Cerebellar nuclear complex (tissue), 1 donor: ENCODE measurements at places on chromosomes 4 and X.

DNA sequence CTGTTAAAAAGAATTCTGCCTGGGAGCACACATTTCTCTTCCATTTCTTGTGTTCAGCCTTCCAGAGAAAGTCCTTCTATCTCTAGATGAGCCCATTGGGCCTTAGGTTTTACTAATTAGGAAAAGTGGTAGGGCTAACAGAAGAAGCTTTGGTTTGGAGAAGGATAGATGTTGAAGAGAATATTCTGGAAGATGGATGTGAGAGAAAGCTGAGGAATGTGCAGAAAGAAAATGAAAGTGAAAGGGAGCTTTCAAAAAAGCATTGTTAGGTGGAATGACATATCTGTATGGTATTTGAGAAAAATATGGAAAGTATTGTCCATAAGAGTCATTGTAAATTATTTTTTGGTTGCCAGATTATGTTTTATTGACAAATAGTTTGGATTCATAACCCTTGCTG, 474.8 kb upstream of the SLIT2 start:
- DNase-seq = no peak

- no peak for DNase-seq
Measured at GRCh38 chrX:151085207-151085606, 91.2 kb upstream of the GPR50 start.

DNA sequence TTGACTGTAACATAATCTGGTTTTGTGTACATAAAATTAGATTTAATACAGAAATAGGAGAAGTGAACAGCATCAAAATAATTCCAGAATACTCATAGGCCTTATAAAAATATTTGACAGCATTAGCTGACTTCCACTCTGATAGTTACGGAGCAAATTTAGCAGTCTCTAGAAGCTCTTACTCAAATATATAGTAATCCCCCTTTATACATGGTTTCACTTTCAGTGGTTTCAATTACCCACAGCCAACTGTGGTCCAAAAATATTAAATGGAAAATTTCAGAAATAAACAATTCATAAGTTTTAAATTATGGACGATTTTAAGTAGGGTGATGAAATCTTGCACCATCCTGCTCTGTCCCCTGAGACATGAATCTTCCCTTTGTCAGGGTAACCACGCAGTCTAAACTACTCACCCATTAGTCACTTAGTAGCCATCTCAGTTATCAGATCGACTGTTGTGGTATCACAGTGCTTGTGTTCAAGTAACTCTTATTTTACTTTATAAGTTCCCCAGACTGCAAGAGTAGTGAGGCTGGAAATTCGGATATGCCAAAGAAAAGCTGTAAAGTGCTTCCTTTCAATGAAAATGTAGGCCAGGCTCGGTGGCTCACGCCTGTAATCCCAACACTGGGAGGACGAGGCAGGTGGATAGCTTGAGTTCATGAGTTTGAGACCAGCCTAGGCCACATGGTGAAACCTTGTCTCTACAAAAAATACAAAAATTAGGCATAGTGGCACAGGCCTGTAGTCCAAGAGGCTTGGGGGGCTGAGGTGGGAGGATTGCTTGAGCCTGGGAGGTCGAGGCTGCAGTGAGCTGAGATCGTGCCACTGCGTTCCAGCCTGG, 17.2 kb upstream of the RTL9 start:
- no peak for DNase-seq

GRCh38 chr4:94131212-94131611, 76.5 kb upstream of the SMARCAD1 start:
- no peak for DNase-seq

GRCh38 chr4:55754754-55755350, 64.7 kb upstream of the EXOC1L start:
- DNase-seq = no peak

- no peak for DNase-seq
Measured at GRCh38 chr4:84647312-84647884, 64.5 kb downstream of the CDS1 start.

DNA sequence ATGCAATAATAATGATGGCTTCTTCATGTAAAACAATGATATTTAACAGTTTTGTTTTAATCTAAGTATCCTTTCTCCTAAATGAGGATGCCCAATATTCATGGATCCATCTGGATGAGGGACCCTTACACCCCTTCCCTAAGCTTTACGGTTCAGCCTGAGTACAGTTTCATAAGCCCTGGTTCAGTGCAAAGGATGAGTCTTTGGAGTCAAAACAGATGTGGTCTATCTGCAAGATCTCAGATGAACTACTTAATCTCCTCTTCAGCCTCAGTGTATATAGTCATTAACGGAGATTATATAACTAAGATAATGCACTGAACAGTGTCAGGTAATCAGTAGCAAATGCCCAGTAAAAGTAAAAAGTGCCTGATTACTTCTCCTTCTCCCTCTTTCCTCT, 22.1 kb downstream of the ANXA5 start:
- no peak for DNase-seq

DNA sequence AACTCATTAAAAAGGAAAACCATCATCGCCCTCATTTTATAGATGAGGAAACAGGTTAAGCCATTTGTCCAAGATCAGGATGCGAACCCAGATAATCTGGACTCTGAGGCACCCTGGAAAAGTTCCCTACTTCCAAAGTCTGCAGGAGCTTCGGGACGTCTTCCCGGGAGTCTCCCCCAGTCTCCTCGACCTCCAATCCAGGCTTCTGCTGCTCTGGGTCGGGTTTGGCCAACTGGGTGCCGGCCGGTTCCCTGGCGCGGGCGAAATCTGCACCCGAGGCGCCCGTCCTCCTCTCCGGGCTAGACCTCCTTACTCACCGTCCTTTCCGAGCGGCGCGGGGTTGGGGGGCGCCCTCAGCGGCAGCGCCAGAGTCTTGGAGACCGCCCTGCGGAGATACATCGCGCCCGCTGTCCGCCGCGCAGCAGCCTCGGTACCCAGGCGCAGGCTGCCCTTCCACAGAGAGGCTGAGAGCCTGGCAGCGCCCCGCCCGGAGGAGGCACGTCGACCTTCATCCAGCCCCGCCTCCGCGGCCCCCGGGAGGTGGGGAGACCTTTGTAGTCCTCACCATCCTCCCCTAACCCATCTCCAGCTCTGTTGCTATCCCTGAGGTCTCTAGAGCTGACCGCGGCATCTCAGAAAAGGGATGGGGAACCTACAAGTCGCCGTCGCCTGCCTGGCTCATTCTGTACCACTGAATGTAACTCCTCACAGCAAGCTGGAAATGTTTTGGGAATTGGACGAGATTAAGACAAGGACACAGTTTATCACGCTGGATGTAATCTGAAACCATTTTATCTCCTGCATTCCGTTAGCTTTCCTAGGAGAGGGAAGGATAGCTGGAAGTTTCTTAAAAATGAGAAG, at the start of gene MGARP:
Gene MGARP, minus strand, starts transcription at position 466 of the 861 bp plus-strand sequence. Its CDS starts 67 bp downstream, at position 399.
- DNase-seq = no peak

- no peak for DNase-seq
Measured at GRCh38 chrX:134636851-134637250, 21.4 kb downstream of the PLAC1 start.

- DNase-seq = no peak
Measured at GRCh38 chrX:129786210-129786651, 6.5 kb downstream of the SASH3 start.

DNA sequence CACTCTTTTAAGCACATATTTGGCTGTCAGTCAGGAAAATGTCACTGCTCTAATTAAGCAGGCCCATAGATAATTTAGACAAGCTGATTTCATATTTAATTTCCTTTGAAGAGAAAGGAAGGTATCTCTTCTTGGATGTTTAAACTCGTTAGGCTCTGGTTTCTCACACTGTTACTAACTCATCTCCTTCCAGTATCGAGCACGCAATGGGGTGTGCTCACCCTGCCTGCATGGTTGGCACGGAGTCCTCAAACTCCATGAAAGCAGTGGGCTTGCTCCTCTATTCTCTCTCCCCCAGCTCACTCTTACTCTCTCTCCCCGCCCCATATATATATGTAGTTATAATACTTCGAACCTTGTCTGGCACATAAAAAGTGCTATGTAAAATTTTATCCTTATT, 76.9 kb downstream of the EGF start:
- DNase-seq = no peak

DNA sequence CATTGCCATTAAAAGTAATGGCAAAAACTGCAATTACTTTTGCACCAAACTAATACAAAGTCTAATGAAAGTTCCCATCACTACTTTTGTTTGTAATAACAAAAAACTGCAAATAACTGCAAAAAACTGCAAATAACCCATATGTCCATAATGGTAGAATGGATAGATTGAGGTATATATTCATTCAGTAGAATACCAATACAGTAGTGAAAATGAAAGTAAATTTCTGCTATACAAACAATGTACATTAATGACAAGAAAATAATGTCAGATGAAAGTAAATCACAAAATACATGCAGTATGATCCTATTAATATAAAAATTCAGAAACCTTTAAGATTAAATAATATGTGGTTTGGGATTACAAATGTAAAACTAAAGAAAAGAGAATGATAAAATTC, 41.3 kb upstream of the CEP135 start:
- no peak for DNase-seq

- no peak for DNase-seq
Measured at GRCh38 chr4:11480683-11481082, 52.0 kb upstream of the HS3ST1 start.

DNA sequence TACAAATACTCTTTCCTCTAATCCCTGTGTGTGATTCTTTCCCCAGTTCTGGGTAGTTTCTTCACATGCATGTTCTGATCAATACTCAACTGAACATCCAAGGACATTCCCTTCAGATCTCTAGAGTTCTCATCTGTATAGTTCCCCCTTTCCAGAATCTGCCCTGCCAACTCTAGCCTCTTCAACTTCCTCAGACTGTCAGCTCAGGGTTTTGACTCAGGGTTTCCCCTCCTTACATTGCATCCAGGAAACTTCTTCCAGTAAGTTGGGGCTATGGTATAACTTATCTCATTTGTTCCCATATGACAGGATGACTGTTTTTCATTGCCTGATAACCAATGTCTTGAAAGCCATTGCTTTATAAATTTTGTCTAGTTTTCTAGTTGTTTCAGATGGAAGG, 14.2 kb upstream of the ANKRD17 start:
- DNase-seq = no peak

DNA sequence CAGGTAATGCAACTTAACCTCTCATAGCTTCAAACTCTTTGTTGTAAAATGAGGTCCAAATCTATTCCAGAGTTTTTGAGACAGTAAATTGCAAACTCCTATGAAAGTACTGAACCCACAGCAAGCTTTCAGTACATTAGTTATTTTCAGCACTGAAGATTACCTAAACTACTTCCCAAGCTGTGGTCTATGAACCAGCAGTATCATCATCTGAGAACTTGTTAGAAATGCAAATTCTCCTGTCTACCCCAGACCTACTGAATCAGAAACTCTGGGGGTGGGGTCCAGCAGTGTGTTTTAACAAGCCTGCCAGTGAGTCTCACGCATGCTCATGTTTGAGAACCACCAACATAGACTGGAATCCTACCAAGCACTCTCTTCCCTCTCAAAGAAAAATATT, 5.7 kb upstream of the CASP6 start:
- no peak for DNase-seq

DNA sequence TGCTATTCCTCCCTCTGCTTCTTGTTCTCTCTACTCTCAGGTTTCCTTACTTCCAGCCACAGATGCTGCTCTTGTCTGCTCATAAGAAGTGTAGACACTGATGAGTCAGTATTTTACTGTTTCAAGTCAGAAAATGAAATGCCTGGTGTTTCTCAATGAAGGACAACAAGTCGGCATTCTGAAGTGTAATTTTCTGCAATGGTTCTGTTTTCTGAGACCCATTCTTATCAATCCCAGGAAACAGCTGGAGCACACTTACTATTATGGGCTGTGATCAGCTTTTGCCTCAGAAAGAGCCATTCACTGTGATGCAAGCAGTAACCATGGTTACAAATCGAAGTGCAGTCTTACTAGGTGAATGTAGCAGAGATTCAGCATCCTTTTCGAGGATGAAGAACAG, 42.0 kb downstream of the SLC4A4 start:
- DNase-seq = no peak

DNA sequence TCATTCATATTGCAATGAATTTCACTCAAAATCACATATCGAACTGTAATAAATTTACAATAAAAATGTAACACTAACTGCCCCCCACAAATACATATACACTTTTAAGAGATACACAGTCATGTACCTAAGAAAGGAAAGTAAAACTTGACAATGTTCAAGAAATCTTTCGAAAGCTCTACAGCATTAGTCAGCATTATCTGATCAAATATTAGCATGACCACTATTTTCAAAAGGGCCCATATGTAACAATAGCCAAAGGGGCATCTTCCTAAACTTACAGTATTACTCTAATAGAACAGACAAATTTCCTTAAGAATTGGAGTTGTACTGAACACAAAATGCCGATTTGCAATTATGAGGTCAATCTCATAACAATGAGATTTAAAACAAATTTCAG, 51.8 kb downstream of the STX18 start:
- DNase-seq = no peak

DNA sequence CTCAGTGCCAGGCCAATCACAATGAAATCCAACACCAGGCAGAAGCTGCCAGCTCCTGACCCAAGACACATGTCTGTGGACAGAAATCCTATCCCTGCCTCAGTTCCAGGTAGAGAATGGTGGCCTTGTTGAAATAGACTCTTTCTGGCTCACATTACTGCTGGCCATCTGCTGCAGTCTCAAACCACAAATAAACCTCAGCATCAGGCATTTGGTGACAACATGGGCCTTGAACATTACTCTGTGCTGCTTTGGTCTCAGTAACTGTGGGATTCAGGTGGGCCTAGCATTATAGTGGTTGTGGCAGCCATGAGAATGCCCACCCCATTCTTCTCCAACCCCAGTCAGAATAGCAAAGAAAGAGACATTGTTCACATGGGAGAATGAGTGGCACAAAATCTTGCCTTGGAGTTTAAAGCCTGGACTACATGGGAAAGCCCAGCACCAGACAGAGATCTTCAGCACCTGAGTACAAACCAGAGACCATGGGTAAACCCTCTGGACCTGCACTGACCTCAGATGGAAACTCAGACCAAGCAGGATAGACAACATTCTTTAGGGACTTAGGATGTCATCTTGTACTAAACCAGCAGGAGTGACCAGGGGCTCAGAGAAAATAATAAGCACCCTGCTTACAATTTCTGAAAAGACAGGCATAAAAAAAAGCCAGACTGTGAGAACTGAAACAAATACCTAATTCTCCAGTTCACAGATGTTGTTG, 50.4 kb upstream of the TRAM1L1 start:
- no peak for DNase-seq

DNA sequence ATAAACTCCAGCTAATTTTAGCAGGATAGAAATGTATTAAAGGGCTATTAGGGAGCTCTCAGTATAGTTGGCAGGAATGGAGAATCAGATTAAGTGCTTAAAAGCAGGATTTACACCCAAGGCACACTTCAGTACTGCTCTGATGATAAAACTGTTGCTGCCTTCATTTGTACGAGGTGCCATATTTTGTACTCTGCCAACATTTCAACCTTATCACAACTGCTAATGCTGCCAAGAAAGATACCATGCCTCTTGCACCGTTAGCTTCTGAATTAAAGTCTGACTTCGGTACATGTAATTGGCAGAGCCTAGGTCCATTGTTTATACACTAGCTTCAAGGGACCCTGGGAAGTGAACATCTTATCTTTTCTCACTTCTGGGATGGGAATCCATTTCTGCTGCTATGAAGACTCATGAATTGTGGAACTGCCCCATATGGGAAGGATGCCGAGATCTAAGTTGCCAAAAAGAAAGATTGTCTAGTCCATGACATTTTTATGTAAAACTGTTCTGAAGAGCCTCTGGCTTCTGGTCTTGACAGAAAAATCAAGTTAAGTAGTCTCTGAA, 624.0 kb upstream of the IGFBP7 start:
- DNase-seq = no peak
